ENCODE measurements at places on chromosomes 13 and 19. TPM values are rescaled to one million over a fixed set of nuclear protein-coding genes. Genes with fewer than 3 reads are reported as not detected.

- H3K27ac ChIP-seq = no peak overlapping the region
- H3K4me3 ChIP-seq = no peak overlapping the region
- no peak for DNase-seq
- no peaks in the 10 kb centered on the region for H3K36me3 ChIP-seq
- H3K4me1 ChIP-seq = no peaks in the 10 kb centered on the region
- no peaks in the 10 kb centered on the region for H3K27me3 ChIP-seq
Measured at GRCh38 chr19:50669302-50670101, 20.3 kb downstream of the C19orf81 start.

- no peaks in the 10 kb centered on the region for H3K27me3 ChIP-seq
- DNase-seq = no peak
- H3K36me3 ChIP-seq = no peaks in the 10 kb centered on the region
- no peaks in the 10 kb centered on the region for H3K4me1 ChIP-seq
Measured at GRCh38 chr13:79590394-79590676, 109.4 kb downstream of the NDFIP2 start.

AZU1 gene
- 5.8 TPM for total RNA-seq

B3GNT8 gene
- total RNA-seq = 0.10 TPM

FCER2 gene
- total RNA-seq = 0.15 TPM

NLRP11 gene
- total RNA-seq = 0.18 TPM

All from Panc1 (cell line).